ENCODE measurements at places on chromosomes 6 and 20. TPM values are rescaled to one million over a fixed set of nuclear protein-coding genes. Genes with fewer than 3 reads are reported as not detected.

PHACTR3 gene
- 0.10 TPM for polyA plus RNA-seq

CLDN20 gene
- not detected for polyA plus RNA-seq

GLP1R gene
- not detected for polyA plus RNA-seq

CST2 gene
- polyA plus RNA-seq: not detected

ZNF391 gene
- polyA plus RNA-seq: 0.15 TPM

OR12D3 gene
- polyA plus RNA-seq: not detected

GGTLC1 gene
- polyA plus RNA-seq: not detected

RAMACL gene
- 0.48 TPM for polyA plus RNA-seq

LAMA4 gene
- 3.0 TPM for polyA plus RNA-seq

Measured in psoas muscle (tissue), 8 donors.